ENCODE measurements at places on chromosomes 5 and 9.

GRCh38 chr9:124913378-124913777 lies 27.5 kb downstream of the GOLGA1 start:
- no peak for DNase-seq

GRCh38 chr5:98992552-98992951 lies 63.7 kb upstream of the CHD1 start:
- no peak for DNase-seq

DNA sequence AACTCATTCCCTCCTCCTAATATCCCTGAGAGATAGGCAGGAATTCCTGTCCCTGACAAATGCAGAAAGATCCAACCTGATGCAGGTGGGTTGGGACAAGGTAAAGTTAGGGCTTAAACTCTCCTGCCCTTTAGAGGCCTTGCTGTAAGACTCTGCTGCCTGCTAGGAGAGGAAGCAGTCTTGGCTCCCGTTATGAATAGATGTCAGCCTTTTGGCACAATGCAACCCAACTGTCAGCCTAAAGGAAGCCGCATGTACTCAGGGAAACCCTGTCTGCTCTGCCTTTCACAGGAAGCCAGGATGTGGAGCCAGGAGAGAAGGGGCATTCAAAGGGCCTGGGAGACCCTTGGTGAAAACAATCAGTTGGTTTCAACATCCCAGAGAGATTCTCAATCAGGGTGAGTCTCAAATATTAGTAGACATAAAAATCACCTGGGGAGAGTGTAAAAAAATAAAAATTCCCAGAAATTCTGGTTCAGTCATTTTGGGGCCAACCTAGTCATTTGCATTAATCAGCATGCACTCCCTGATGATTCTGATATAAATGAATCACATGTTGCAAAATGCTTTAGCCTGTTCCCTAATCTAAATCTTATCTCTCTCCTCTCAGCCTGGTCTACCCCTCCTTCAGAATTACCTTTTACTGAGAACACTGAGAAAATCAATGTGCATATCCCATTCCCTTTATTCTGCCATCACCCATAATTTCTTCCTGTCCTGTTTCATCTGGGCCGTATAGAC lies 136.2 kb upstream of the TRIM32 start:
- no peak for DNase-seq

GRCh38 chr5:139150367-139150999 lies 47.7 kb downstream of the SIL1 start:
- no peak for DNase-seq

Data from GDM1 (cell line).